D341Med (cell line): ENCODE measurements at places on chromosomes 6 and 20.

DNA sequence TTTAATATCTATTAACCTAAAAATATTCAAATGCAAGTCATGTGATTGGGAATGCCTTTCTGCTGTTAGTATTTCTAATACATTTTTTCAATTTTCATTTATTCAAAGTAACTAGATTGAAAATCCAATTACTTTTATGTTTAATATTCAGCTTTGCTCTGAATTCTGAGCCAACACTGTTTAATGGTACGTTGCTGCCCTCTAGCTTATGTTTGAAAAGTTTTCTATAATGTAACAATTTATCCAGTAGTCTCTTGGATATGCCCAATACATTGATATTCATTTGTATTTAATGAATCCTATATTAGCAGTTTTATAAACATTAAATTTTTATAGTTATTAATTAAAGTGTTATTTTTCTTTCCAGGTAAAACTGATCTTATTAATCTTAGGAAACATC, 47.4 kb downstream of the LGSN start:
- DNase-seq, result peak; percentile 35

DNA sequence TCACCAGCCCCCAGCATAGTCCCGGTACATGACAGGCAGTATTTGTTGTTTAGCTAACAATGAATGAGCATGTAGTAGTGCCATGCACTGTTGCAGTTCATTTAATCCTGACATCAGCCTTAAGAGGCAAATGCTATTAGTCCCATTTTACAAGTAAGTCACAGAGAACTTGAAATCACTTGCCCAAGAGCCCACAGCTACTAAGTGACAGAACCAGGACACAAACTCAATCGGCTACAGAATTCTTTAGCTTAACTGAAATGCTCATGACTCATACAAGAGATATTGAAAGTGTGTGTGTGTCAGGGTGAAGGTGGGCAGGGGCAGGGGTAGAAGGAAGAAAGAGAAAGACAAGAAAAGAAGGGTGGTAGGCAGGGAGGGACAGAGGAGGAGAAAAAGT, 52.7 kb downstream of the UNC5CL start:
- DNase-seq, result no peak

DNA sequence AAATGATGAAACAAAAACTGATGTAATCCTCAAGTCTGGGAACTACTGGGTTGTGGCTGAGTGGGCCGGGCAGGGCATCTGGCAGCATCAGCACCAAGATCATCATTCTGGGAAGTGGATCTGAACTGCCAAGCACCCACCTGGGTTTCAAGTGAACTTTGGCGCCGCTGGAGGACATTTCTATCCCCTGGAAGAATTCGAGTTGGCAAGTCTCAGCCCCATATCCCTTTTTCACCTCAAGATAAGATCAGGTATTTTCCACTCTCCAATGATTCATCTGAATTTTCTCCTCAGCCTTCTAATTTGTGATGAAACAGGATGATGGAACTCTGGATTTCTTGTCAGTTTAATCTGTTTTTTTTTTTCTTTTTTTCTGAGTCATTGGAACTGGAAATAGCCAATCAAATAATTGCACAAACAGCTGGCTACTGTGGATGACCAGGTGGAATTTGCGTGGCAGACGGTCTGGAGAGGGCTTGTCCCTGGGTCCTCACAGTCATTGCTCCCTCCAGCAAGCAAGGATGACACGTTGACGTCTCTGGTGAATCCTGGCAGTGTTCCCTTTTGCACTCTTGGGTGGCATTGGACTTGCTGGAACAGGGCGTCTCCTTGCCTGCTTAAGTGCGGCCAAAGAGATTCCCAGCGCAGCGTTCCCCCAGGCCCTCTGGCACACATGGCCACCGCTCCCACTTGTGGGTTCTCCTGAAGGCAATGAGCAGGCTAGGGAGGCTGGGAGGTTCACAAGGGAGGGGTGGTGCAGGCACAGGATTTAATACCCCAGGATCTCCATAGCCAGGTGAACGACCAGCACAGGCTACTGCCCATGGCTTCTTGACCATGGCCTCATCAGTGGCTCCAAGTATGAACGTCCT, 80.4 kb downstream of the DHX35 start:
- no peak for DNase-seq

- no peak for DNase-seq
Measured at GRCh38 chr6:25465941-25466340, 186.1 kb upstream of the SCGN start.

GRCh38 chr6:90484903-90485302, 102.0 kb downstream of the MAP3K7 start:
- DNase-seq, result no peak

GRCh38 chr20:58231683-58232082, 3.2 kb upstream of the ANKRD60 start:
- no peak for DNase-seq

DNA sequence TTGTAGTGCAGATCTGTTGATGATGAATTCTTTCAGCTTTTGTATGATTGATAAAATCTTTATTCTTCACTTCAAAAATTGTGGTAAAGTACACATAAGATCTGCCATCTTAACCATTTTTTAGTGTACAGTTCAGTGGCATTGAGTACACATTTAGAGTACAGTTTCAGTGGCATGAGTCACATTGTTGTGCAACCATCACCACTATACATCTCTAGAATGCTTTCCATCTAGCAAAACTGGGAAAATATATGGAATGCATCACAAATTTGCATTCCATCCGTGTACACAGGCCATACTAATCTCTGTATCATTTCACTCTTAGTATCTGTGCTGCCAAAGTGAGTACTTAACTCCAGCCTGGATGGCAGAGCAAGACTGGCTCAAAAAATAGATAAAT, 28.7 kb downstream of the SIRPD start:
- DNase-seq, result no peak

- DNase-seq, result peak; percentile 78
Measured at GRCh38 chr6:49550492-49551077, at the start of gene C6orf141. C6orf141 (plus strand) TSS chr6:49550668; CDS start chr6:49550793, 125 bp downstream.

GRCh38 chr20:35616465-35617396, 1.1 kb downstream of the SPAG4 start:
- DNase-seq, result peak; percentile 63

DNA sequence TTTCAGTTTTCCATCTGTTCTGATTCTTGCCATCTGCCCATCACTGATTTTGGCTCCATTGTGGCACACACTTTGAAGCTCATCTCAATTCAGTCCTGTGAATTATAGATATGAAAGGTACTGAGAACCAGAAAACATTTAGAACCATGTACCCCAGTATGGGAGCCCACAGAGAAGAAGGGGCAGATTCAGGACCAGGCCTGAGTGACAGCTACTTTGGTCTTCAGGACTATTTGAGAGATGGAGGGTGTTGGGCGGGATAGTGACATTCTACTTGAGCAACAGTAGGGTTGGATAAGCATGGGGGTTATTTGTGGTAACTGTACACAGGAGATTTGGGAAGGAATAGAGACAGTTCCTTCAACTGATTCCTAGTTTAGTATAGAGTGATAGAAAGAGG, 259.2 kb upstream of the MANEA start:
- DNase-seq, result peak; percentile 30

- DNase-seq, result peak; percentile 58
Measured at GRCh38 chr20:46752728-46753127, 43.3 kb downstream of the SLC2A10 start.
